ENCODE measurements at places on chromosomes 4 and X.

DNA sequence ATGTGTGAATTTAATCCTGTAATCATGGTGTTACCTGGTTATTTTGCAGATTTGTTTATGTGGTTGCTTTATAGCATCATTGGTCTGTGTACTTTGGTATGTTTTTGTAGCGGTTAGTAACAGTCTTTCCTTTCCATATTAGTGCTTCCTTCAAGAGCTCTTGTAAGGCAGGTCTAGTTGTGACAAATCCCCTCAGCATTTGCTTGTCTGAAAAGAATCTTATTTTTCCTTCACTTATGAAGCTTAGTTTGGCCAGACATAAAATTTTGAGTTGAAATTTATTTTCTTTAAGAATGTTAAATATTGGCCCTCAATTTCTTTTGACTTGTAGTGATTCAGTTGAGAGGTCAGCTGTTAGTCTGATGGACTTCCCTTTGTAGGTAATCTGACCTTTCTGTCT lies 1096.1 kb upstream of the SLIT2 start:
- DNase-seq, result no peak

GRCh38 chrX:75873993-75874392 lies 88.9 kb upstream of the MAGEE2 start:
- DNase-seq, result no peak

GRCh38 chr4:92198711-92199110 lies 105.1 kb upstream of the GRID2 start:
- DNase-seq, result no peak

GRCh38 chr4:19539201-19539600 lies 712.5 kb upstream of the SLIT2 start:
- DNase-seq, result no peak

DNA sequence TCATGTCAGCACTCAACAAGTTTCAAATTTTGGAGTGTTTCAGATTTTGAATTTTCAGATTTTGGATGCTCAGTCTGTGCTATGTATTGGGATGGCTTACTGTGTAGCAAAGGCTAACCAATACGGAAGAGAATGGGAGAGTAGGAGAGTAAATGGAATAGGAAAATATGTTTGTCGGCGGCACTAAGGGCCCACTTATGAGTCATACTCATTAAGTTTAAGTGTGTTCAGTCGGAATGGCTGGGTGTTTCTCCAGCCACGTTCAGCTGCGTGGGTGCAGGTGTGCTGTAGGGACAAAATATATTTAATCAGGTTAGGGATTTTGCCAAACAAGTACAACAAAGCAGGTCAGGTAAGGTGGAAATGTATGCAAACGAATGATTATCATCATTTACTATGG lies 13.6 kb downstream of the FTHL17 start:
- no peak for DNase-seq

Data from stimulated activated CD4-positive, alpha-beta T cell treated with anti-CD3 and anti-CD28 coated beads, Interleukin-12 subunit alpha, Interleukin-12 subunit beta, amount 100 ng/mL, for 4 hours (primary cell).